NCI-H226 (cell line): ENCODE measurements at places on chromosomes 6 and 20.

GRCh38 chr6:32370505-32370904 lies 1.2 kb downstream of the TSBP1 start:
- DNase-seq = peak; percentile 12

- DNase-seq = no peak
Measured at GRCh38 chr20:48647858-48648257, 179.9 kb downstream of the PREX1 start.

DNA sequence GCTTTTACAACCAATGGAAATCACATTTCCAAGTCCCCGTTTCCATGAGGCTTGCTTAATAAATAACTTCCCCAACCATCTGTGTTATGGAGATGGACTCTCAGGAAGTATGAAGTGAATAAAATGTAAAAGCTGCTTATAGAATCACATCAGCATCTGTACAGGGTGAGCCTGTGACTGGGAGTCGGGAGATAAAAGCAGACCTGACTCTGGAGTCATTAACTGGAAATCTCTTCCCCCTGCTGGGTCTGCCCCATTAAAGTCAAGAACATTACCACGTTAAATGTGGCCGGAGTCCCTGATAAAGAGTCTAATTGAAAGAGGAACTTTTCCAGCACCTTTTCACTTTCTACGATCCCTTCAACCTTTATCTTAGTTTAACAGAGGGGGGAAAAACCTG lies 368.5 kb downstream of the DOK5 start:
- DNase-seq = no peak

DNA sequence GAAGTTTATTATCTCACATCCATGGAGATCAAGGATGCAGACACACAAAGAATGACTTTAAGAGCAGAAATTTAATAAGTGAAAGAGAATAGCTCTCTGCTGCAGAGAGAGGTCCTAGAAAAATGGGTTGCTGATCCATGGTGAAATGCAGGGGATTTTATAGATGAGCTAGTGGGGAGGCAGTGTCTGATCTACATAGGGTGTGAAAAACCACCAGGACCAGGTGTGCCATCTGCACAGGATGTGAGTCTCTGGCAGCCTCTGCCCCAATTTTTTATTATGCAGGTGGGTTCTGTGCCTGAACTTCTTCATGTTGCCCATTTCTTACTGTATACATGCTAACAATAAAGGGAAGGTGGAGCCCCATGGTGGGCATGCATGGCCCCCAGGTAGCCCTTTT lies 19.9 kb upstream of the NANP start:
- DNase-seq = no peak

DNA sequence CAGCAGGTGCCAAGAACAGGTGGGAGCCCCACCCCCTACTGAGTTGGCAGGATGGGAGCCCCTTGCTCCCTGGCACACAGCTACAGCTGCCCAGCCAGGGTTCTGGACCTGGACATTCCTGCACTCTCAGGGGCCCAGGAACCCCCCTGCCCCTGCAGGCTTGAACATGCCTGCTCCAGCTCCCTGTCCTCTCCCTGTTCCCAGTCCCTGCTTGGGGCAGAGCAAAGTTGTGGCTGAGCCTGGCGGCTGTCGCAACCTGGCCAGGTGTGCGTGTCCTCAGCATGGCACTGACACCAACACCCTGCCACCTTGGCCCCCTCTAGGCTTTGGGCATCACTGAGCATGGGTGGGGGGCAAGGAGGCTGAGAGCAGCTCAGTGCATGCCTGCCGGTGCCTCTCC lies 491.2 kb upstream of the NOX3 start:
- no peak for DNase-seq

DNA sequence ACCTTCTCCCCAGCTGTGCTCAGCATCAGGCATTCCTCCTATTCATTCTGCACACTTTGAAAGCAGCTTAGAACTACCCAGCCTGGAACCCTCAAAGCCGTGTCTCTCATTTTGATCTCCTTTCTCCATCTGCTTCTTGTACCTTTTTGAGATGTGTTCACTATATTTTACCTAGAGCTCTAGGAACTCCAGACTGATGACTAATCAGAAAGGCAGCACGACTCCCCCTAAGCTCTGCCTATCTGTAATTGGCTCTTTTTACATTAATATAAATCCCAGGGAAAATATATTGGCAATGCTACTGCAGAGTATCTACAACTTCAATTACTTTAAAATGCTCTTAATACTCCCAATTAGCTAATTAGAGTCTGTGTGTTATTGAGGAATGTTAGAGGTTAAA lies 671.5 kb downstream of the CBLN4 start:
- peak; percentile 62 for DNase-seq

DNA sequence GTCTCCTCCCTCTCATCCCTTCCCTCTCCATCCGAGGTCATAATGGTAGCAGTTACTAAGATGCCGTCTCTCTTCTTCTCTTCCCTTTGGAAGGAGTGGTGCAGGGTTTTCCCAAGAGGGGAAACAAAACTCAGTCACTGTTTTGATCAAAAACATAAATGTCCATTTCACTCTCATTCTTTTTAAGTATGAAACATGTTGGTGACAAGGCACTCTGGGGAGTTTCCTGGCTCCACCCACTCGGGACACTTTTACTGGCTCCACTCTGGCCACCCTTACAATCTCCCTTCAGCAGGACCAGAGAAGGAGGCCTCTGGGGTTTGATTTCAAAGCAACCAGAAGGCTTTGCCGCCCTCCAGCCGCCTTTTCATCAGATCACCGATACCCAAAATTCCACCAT lies 57.0 kb downstream of the FGD2 start:
- no peak for DNase-seq

DNA sequence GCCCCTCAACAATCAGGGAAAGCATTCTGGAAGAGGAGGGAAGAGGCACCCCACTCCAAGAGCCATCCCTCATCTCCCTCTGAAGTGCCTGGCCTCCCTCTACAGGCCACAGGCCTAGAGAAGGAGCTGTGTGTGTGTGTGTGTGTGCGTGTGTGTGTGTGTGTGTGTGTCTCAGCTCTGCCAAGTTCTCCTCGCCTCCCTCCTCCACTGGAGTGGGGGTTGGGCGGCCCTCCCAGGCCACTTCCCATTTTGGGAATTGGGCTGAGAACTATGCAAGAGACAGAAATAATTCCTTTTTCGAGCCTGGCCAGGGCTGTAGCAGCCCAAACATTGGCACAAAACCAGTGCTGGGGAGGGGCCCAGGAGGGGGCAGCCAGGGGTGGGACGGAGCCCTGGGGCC lies 35.7 kb downstream of the KCNB1 start:
- DNase-seq = peak; percentile 40

GRCh38 chr6:3414327-3415081 lies 42.3 kb downstream of the SLC22A23 start:
- peak; percentile 77 for DNase-seq

DNA sequence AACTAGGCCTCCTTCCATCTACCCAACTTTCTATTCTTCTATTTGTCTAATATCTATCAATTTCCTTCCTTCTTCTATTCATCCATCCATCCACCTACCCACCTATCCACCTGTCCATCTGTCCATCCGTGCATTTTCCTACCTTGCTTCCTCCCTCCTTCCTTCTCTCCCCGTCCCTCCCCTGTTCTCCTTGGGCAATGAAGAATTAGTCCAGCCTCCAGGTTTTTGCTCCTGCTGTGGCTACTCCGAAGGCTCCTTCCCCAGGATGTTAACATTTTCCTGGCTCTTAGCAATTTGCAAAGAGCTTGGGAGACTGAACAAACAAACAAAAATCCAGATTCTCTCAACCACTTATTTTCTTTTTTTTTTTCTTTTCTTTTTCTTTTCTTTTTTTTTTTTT lies 81.6 kb downstream of the KCNB1 start:
- no peak for DNase-seq

- no peak for DNase-seq
Measured at GRCh38 chr6:144898741-144899140, 613.6 kb downstream of the UTRN start.

DNA sequence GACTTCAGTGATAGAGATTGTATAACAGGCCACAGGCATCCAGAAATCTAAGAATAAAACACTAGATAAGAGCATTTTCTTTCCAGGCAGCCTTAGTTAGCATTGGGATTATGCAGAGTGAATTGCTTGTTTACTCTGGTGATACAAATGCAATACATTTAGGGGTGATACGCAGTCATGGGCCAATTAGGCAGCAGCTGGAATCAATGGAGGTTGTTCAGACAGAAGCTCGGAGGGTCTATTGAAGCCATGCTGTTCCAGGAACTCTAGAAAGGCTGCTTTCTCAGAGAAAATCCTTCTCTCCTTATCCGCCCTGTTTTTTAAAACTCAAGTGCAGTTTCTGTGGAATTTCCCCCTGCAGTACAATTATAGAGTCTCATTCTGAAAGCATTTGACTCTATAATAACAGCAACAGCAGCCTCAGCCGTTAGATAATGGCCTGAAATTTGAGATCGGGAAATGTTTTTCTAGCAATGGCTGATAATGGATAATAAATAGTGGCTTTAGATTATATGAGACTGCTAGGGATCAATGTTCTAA lies 364.3 kb upstream of the HS3ST5 start:
- no peak for DNase-seq

DNA sequence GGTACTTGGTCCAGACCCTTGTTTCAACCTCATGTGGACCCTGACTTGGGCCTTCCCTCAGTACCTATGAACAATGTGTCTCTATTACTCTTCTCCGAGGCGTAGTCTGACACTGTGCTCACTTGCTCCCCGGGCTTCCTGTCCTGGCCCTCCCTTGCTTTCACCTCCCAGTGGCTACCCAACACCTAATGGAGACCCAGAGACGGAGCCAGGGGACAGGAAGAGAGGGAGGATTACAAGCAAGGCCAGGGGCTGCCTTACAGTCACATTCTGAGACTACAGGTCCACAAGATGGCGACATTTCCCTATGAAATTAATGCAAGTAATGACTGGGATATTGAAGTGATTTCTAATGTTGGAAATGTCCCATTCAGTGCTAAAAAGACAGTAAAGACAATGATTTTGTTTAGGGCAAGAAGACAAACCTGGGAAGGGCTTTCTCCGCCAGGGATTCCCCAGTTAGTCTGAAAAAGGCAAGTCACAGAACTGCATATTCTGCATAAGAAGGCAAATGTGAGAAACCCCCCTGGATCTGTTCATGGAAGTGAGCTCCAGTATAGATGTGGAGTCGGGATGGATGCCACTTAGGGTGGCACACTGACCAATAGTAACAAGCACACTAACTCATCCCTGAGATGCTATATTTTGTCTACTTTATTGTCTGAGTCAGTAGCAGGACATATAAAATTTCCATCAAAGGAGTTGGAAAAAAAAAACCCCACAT lies 44.0 kb upstream of the ZBTB24 start:
- peak; percentile 16 for DNase-seq

DNA sequence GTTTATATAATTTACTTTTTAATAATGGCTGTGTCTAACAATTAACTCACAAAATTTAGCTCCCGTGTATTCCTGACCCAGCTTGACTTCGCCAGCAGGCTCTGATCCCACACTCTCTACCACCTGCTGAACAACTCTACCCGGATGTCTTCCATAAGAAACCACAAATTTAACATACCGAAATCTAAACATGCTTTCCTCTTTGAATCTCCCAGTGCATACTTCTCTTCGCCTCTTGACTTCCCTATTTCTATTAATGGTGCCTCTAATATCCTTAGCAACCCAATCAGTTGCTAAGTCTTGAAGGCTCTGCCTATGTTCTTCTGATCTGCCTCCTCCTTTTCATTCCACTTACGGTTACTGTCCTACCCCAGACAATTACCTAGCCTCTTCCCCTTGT lies 4.6 kb upstream of the MYB start:
- DNase-seq = no peak

DNA sequence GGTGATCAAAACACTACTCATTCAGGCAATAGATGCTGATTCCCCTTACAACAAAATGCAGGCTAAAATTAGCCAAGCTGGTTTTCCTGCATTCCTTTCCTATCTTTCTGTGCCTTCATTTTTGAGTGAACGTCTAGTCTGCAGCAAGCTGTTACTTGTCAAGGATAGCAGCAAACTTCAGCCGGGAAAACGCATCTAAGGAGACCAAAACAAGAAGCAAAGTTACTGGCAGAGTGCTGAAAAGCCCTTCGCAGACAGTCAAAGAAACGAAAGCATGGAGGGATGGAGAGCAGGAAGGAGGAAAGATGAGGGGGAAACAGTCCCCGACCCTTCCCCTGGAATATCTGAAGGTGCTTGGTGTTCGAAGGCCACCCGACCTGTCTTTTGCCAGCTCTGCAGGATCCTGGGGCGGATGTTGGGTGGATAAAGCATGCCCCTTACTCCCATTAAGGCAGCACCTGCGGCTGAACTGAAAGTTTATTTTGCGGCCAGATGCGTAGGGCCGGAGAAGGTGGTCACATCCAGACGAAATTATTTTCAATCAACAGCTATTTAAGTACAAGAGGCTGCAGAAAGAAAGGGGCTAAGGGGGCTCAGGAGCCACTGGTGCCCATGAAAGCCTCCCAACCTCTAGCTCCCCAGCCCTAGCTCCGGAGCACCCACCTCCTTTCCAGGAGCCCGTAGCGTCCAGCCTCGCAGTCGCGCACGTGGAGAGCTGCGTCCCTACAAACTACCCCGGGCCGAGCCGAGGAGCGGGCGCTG lies 538 bp downstream of the FERMT1 start:
- DNase-seq = no peak

DNA sequence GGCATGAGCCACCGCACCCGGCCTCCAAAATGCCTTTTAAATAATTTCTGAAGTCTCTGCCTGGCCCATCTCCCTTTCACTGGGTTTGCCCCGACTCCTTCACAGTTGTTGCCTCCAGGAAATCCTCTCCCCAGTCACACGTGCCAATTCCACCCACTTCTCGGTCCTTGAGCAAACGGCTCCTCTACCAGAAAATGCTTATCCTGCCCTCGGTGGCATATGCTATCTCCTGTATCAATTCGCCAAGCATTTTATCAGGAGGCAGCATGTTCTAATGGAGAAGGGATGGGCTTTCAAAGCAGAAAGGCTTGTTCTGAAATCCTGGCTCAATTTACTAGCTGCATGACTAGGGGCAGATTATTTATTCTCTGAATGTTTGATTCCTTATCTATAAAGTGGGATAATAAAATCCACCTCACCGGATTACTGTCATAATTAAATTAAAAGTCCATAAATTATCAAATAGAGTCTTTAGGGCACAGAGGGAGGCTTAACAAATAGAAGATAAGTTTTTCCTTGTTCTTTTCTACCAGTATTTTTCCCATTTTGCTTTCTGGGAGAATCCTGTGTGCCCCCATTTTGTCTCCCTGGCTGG lies 66.3 kb downstream of the PPP1R3G start:
- no peak for DNase-seq

DNA sequence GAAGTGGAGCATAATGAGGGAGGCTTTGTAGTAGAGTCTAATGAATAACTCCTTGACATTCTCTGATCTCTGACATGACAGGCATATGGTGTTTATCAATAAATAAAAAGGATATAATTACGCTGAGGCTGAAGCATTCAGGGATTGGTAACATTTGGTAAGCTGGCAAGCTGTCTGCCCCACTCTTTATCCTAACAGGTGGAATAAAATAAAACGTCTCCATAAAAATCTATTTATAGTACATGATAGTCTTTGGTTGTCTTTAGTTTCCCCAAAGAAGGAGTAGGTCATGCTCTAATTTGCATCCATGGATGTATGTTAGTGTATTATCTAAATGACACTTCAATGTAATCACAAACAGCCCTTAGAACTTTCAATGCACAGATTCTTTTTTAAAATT lies 30.9 kb upstream of the RBM24 start:
- DNase-seq = no peak
